ENCODE measurements at places on chromosomes 7 and 10.

- DNase-seq = no peak
These were observed 68.9 kb downstream of the DYNC1I1 start for GRCh38 chr7:95840953-95841950.

GRCh38 chr7:75532639-75533038 lies 40.5 kb downstream of the SPDYE5 start:
- DNase-seq = no peak

- no peak for DNase-seq
These were observed 2.1 kb downstream of the ANK3 start for GRCh38 chr10:60387531-60387930.

GRCh38 chr7:27188386-27189294 lies 3.6 kb upstream of the HOXA11 start:
- no peak for DNase-seq

- no peak for DNase-seq
These were observed 590.5 kb downstream of the PARD3 start for GRCh38 chr10:34224639-34225038.

DNA sequence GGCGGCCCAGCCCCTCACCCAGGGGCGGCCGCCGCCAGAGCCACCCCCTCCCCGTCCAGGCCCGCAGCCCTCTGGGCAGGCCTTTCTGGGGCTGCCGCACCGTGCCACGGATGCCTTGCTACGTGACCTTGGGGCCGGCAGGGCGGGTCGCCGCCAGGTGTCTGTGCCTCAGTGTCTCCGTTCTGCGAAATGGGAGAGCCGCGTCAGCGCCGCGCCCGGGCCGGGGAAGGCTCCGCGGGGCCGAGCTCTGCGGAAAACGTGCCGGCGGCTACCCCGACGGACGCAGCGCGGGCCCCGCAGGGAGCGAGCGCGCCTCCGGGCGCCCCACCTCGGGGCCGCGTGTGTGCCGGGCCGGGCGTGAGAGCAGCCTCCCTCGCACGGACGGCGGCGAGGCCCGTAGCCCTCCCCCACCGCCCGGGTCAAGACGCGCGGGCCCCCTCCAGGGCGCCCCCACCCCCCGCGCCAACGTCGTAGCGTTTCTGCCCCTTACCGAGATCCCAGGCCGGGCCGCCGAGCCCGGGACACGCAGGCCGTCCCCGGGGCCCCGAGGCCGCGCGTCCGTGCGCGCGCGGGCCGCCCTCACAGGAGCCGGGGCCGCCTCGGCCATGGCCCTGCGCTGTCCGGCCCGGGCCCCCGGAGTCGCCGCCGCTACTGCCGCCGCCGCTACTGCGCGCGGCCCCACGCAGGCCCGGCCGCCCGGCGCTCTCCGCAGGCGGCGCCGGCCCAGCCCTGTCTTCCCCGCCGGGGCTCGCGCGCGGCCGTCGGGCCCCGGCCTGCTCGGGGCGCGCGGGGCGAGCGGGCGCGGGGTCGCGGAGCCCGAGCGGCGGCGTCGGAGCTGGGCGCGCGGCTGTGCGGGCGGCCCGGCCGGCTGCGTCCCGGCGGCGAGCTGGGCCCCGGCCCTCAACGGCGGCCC lies 1.1 kb downstream of the ZNF777 start:
- no peak for DNase-seq

GRCh38 chr7:66088861-66089838 lies 13.5 kb downstream of the ASL start:
- no peak for DNase-seq

GRCh38 chr7:55537458-55537990 lies 34.8 kb downstream of the VOPP1 start:
- no peak for DNase-seq

GRCh38 chr10:130202984-130203621 lies 66.9 kb downstream of the GLRX3 start:
- DNase-seq = no peak

- no peak for DNase-seq
These were observed 27.7 kb downstream of the FZD1 start for GRCh38 chr7:91291902-91292301.

GRCh38 chr10:97479939-97480338 lies 18.3 kb downstream of the MMS19 start:
- DNase-seq = no peak

- no peak for DNase-seq
These were observed 3.9 kb downstream of the PTPRZ1 start for GRCh38 chr7:121876656-121877500.

DNA sequence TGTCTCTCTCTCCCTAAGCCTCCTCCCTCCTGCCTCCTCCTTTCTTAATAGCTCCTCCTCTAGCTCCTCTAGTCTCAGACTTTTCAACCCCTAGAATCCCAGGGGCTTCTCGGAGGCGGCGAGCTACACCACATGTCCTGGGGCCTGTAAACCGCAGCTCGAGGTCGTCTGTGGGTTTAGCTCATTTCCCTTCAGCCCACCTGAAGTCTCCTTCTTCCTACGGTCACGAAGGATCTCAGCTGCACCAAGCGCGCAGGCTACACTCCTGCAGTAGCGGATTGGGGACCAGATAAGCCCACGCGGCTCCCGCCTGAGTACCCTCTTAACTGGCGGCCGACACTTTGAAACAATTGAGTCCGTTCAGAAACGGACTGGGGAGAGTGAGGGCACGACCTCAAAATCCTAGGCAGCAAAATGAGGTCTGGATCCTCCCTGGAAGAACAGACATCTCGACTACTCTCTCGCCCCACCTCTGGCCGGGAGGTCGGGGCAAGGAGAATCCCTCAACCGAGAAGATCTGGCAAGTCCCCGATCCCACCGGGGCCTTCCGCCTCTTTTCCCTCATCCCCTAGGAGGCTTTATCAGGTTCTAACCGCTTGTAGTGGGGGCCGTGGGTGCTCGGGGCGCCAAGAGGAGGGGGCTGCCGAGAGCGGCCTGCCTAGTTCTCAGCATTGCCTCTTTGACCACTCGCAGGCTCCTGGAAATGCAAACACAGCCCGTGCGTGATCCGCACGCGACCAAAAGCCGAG lies 1.3 kb upstream of the SORCS3 start:
- no peak for DNase-seq

GRCh38 chr7:146314962-146315361 lies 198.4 kb downstream of the CNTNAP2 start:
- no peak for DNase-seq

Measured in stimulated activated CD8-positive, alpha-beta memory T cell treated with anti-CD3 and anti-CD28 coated beads, Interleukin-15, amount 100 ng/mL, for 1 hour (primary cell).